T-helper 1 cell (primary cell): ENCODE measurements at places on chromosomes 3 and 15.

GRCh38 chr3:187022403-187023029 lies 92.2 kb downstream of the ST6GAL1 start:
- DNase-seq = no peak

DNA sequence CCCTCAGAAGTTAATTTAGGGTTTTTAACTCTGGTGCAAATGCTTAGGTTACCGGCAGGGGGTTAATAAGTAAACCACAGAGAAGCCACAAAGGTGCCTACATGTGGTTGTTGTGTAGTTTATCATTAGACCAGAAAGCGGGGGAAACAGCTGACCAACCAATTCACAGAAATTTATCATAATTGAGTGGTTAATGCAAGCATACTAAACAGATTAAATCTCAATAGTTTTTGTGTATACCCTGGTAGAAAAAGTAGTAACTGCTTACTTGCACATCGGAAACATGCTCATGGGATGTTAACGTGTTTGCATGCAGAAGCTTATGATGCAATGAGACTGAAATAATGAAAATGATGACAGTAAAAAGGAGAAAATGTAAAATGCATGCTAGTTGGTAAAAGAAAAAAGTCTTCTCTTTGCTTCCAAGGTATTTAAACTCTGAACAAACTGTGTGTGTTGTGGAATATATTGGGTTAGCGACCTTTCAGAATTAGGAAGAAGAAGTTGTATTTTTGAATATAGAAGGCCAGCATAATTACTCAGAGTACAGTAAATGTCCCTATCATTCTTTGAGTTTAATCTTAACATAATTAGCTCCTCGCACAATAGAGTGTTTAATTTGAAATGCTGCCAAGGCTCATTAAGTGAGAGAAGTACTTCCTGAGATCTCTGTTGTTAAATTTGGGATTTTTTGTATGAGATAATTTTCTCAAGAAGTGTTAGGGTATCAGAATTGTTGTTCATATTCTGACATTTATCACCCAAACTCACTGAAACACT lies 316.2 kb downstream of the PTPRG start:
- DNase-seq = no peak

DNA sequence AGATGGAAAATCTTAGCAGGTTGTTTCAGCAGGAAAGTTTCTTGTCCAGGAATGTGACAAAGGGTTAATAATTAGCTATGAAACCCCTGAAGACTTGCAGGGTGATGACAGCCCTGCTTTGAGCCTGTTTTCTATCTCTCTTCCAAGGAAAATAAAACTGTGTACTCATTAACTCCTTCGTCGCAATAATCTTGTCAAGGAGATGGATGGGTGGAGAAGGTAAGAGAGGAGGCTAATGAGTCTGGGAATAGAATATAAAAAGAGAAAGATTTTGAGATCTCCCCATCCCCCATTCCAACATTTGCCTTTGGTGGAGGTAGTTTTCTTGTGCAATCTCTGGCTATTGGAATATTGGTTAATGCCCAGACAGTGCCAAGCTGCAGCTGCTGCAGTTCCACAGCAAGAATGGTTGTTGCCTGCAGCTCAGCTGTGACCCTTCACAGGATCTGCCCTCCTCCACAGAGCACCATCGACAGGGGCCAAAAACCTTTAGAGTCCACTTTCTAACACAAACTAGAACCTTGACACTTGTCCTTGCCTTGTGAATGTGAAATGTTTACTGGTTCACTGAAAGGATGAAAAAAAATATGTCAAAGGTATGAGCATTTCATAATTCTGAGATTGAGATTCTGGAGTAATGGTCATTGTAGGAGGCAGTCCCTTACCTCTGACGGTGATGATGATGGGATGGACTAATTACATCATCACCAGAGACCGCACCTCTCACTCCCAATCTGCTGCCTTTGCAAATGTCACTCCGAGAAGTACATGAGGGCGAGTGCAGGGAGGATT lies 4.2 kb upstream of the LRIG1 start:
- DNase-seq = no peak

- DNase-seq = no peak
These were observed 61.7 kb downstream of the CHSY1 start for GRCh38 chr15:101190092-101190595.

- no peak for DNase-seq
These were observed 1491.0 kb downstream of the SI start for GRCh38 chr3:163587342-163587741.

- DNase-seq = peak; percentile 49
These were observed 1.3 kb downstream of the ARL6IP5 start for GRCh38 chr3:69085833-69086722.

GRCh38 chr15:73273181-73274002 lies 95.4 kb downstream of the HCN4 start:
- DNase-seq = peak; percentile 31

DNA sequence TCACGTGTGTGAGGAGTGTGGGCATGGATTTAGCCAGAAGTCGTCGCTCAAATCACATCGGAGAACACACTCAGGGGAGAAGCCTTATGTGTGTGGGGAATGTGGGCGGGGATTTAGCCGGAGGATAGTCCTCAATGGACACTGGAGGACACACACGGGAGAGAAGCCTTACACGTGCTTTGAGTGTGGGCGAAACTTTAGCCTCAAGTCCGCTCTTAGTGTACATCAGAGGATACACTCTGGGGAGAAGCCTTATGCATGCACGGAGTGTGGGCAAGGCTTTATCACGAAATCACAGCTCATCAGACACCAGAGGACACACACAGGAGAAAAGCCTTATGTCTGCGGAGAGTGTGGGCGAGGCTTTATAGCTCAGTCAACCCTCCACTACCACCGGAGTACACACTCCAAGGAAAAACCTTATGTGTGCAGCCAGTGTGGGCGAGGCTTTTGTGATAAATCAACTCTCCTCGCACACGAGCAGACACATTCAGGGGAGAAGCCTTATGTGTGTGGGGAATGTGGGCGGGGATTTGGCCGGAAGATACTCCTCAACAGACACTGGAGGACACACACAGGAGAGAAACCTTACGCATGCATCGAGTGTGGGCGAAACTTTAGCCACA lies 28.1 kb downstream of the ZNF589 start:
- no peak for DNase-seq

DNA sequence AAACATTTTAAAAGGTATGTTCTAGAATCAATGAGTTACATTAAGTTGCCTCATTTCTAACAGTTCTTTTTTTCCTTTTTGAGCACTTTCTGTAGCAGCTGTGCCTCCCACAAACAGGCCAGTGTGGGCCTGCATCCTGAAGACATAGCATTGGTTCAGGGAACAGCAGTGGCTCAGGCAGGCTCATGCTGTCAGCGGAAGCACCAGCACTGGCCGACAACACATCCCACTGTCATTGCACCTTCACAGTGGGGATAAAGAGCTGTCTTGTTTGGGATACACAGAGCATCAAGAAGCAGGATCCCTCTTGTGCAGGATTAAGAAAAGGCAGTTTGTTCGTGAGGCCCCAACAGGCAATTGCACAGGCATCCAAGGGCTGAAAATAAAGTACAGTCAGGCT lies 123.3 kb downstream of the MOBP start:
- no peak for DNase-seq

GRCh38 chr3:62587579-62588031 lies 214.3 kb upstream of the FEZF2 start:
- DNase-seq = no peak

DNA sequence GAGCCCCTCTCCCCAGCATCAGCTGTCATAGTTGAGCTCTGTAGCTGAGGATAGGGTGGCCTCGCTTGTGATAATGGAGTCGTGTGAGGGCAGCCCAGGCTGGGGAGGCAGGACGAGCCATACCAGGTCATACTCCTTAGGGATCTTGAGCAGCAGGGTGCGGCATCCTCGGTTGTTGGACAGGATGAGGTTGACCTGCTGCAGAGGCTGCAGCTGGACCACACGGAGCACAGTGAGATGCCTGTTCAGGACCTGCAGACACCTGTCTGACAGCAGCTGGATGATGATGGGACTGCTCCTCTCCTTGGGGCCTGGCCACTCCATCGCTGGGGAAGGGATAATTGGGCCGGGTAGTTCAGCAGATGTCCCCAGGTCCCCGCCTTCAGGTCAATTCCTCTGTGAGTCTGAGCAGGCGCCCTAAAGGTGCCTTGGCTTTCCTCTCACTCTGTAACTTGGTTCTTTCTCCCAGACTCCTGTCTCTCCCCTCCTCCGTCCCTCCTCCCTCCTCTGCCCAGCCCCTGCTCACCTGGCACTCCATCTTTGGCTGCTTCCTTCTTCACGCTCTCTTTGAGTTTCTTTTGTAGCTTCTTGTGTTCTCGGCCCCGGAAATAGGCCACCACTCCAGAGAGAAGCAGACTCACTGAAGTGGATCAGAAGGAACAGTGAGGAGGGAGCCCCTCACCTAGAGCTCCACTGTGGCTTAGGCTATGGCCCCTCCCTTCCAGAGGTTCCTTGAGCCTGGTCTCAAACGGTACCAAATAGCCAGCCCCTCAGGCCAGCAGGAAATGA lies 7.8 kb downstream of the DUOX2 start:
- DNase-seq = no peak

- DNase-seq = no peak
These were observed 19.6 kb downstream of the CSRNP1 start for GRCh38 chr3:39133822-39134221.

- DNase-seq = no peak
These were observed 67.3 kb downstream of the MEGF11 start for GRCh38 chr15:66186049-66186825.

- DNase-seq = no peak
These were observed 6.1 kb downstream of the CYP1A2 start for GRCh38 chr15:74754593-74755215.

- DNase-seq = no peak
These were observed 111.2 kb upstream of the SUCLG2 start for GRCh38 chr3:67765575-67765974.

GRCh38 chr15:54620916-54621315 lies 575.8 kb downstream of the RSL24D1 start:
- DNase-seq = no peak

- DNase-seq = no peak
These were observed 131.8 kb downstream of the FOXB1 start for GRCh38 chr15:60135961-60136360.

GRCh38 chr3:172282850-172283249 lies 165.4 kb downstream of the GHSR start:
- no peak for DNase-seq

GRCh38 chr15:68195336-68196112 lies 9.6 kb downstream of the CALML4 start:
- DNase-seq = no peak

DNA sequence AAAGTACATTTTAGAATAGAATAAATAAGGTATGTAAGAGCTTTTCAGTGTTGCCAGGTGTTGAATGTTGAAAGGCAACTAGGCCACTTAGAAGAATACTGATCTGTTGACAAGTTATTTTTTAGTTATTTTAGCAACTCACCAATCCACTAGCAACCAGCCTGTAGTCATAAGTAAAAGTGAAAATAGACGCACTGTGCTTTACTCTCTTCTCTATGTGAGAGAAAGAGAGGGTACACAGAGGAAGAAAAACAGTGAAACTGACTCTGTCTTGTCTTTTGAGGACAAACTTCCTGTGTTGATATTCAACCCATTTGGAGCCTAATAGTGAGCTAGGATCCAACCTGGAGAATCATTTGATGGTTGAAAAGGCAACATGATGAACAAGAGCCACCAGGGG lies 327.1 kb upstream of the GOLIM4 start:
- DNase-seq = no peak

GRCh38 chr3:39497753-39498152 lies 30.3 kb downstream of the MOBP start:
- DNase-seq = no peak

GRCh38 chr3:112773864-112774263 lies 72.8 kb downstream of the CD200R1L start:
- DNase-seq = no peak

DNA sequence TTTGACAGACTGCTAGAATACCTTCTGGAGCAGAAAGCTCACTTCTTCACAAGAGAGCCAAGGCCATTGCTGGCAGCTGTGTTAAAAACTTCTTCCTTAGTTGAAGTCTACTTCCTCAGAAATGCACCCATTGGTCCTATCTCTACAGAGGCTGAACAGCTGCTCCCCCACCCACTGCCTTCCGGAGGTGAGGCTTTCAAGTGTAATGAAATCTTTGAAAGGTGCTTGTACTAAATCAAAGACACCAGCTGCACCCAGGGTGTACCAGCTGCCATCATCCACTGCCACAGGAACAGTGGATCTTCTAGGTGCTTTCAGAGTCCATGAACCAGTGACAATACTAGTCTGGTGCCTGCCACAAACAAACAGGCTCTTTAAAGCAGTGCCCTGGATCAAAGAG lies 26.4 kb upstream of the HERC1 start:
- peak; percentile 21 for DNase-seq

DNA sequence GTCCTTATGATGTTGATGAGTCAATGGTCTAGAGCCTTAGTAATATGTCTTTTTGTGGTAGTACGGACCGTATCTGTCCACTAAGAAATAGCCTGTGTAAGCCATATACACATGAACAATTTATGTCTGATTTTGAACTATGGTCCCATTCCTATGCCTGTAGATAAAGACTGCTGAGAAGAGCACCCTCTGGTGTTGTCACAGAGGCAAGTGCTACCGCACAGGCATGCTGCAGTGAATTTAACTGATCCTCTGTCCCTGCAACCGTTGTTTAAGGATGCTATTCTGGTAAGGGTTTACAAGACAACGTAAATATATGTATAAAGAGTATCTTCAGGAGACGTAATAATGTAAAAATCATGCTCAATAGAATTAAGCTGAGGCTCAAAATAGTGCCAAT lies 170.7 kb downstream of the UBE3A start:
- no peak for DNase-seq

DNA sequence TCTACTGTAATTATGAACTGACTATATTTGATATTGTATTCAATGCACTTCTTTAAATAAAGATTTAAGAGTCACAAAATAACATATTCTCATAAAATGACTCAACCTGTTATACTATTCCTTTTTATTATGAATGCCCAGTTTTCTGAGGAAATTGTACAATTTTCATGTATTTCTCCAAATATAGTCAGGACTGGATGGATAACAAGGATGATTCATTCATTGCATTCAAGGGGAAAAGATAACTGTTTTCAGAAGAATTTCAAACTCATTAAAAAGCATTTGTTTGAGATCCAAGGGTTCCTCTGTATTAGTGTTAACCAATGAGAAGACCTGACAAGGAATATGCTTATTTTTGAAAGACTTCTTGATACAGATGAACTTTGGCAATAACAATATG lies 163.7 kb downstream of the MEIS2 start:
- no peak for DNase-seq

DNA sequence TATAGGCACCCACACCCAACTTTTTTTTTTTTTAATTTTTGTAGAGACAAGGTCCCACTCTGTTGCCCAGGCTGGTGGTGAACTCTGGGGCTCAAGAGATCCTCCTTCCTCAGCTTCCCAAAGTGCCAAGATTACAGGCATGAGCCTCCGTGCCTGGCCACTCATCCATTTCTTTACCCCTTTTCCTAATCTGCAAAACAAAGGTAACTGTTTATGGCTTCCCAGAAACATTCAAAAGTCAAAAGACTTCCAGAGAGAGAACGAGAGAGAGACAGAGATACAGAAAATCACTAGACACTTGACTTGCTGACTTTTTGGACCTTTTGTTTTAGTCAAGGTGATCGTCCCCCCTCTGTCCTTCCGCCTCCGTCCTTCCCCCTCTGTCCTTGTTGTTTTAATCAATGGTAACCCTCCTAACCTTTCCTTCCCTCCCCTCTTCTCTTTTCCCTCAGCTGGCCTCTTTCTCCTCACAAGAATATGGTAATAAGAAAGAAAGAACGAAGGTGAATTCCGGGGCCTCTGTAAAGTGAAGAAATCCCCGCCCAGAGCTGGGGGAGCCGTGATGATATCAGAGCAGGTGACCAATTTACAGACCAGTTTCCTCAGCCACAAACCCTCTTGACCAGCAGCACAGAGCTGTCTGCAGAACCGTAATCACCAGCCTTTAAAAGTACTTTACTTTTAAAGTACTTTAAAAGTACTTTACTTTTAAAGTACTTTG lies 21.9 kb downstream of the KLHL6 start:
- DNase-seq = no peak
